ENCODE measurements at places on chromosomes 13 and 19.
A peak's percentile ranks its signal among the peaks of the same experiment; 100 is the strongest.

DNA sequence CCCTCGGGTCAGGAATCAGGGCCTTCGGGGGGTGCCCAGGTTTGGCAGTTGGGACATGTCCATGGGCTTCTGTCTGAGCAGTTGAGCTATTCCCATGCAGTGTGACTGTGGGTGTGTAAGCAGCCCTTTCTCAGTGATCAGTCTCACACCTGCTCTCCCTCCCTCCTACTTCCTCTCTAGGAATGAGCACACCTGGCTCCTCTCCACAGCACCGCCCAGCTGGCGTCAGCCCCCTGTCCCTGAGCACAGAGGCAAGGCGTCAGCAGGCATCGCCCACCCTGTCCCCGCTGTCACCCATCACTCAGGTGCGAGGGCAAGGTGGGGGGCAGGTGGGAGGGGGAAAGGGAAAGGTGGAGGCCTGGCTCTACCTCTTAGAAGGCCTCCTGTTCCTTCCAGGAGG, 25.9 kb downstream of the COMP start:
- DNase-seq: no peak

DNA sequence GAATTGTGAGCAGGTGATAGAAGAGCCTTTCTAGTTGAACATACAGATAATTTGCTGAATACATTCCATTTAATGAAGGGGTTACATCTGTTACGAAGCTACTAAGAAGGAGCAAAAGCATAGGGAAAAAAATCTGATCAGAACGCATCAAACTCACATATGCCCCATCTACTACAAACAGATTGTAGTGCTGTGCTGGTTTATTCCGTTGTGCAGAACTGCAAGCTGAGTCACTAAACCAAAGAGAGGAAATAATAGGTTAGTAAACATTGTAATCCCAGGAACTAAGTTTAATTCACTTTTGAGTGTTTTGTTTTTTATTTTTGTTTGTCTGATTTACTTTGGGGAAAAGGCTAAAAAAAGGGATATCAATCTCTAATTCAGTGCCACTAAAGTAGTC, 136.3 kb downstream of the CDK8 start:
- no peak for DNase-seq

- peak; percentile 16 for DNase-seq
Measured at GRCh38 chr19:45324349-45324907, 1.8 kb upstream of the CKM start.

DNA sequence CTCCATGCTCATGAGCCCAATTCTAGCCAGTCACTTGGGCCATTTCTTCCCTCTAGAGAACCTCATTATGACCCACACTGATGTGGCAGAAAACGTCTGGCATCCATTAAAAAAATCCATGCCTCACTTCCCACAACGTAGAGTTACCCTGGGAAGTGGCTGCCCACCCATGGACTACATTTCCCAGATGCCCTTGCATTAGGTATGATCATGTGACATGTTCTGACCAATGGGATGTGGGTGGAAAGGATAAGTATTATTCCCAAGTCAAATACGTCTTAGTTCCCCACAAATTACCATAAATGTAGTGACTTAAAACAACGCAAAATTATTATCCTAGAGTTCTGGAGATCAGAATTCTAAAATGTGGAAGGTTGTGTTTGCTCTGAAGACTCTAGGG, 47.9 kb upstream of the ZNRF4 start:
- DNase-seq: no peak

- DNase-seq: no peak
Measured at GRCh38 chr13:66301482-66301881, 928.7 kb downstream of the PCDH9 start.

DNA sequence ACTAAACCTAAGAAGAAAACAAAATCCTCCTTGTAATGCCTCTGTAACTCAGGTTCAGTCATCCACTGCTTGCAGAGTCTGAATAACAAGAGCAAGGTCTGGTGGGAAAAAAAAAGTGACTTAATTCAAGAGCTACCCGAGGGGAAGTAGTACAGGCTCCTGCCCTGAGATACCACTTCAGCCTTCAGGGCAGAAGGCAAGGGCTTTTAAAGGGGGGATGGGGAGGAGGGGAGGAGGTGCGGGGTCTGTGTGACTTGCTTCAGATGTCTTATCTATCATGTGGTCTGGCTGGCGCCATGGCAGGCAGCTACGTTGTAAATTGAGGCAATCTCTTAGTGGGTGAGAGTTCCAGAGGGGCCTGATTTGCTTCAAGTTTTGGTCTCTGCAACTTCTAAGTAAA, 66.7 kb downstream of the LRRC63 start:
- no peak for DNase-seq

DNA sequence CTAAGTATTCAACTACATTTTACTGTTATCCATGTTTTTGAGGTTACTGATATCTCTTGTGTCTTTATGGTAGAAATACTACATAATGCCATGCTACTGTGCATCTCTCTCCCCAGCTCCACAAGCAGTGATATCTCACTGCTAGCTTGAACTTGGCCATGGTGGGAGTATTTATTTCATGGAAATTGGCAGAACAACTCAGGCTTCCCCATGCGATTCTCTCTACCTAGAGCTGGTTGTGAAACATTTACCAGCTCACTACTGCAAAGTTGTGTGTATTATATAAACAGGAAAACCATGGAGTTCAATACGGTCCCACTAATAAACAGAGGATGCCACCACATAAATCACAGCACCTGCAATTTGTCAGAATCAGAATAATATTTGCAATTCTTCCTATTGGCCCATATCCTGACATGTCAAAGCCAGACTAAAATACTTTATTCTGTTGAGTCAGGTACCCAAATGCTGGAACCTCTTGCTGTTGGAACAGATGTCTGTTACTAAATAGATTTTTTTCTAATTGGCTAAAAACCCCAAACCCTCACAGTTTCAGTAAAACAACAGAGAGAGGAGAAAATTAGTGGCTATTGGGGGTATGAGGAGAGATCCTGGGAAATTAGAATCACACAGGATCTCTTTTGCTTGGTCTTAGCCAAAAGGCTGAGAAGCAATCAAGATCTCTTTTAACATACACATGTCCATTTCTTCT, 91.4 kb upstream of the SLC10A2 start:
- no peak for DNase-seq

- no peak for DNase-seq
Measured at GRCh38 chr13:112619730-112620631, 32.0 kb upstream of the TUBGCP3 start.

GRCh38 chr13:47046706-47047105, 149.9 kb upstream of the HTR2A start:
- DNase-seq: no peak

GRCh38 chr13:54890976-54891375, 1862.4 kb downstream of the OLFM4 start:
- no peak for DNase-seq

- DNase-seq: no peak
Measured at GRCh38 chr13:39451301-39451700, 151.7 kb downstream of the LHFPL6 start.

DNA sequence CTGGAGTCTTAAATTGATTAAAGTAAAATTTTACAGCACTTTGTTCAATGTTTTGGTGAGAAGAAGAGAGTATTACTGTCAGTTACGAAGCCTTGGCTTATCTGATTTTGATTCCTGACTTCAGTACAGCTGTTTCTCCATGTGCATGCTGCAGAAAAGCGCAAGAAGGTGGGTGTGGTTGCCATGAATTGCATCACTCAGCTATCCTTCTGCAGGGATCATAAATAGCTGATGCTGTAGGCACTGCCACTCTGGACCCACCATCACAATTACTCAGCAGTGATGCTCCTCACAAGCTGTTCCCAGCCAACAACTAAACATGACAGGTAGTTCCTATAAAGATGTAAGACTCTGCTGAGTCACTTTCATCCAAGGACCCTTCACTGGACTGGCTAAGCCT, 321.2 kb downstream of the IRS2 start:
- no peak for DNase-seq

GRCh38 chr19:45792470-45793177, at the start of gene DMWD:
Gene DMWD (minus strand): TSS chr19:45792845. CDS start chr19:45792756, 89 bp downstream.
- DNase-seq: peak; percentile 100

- DNase-seq: no peak
Measured at GRCh38 chr19:49422407-49423070, 702 bp downstream of the PTH2 start.

GRCh38 chr19:15251010-15251748, 18.9 kb upstream of the EPHX3 start:
- no peak for DNase-seq

DNA sequence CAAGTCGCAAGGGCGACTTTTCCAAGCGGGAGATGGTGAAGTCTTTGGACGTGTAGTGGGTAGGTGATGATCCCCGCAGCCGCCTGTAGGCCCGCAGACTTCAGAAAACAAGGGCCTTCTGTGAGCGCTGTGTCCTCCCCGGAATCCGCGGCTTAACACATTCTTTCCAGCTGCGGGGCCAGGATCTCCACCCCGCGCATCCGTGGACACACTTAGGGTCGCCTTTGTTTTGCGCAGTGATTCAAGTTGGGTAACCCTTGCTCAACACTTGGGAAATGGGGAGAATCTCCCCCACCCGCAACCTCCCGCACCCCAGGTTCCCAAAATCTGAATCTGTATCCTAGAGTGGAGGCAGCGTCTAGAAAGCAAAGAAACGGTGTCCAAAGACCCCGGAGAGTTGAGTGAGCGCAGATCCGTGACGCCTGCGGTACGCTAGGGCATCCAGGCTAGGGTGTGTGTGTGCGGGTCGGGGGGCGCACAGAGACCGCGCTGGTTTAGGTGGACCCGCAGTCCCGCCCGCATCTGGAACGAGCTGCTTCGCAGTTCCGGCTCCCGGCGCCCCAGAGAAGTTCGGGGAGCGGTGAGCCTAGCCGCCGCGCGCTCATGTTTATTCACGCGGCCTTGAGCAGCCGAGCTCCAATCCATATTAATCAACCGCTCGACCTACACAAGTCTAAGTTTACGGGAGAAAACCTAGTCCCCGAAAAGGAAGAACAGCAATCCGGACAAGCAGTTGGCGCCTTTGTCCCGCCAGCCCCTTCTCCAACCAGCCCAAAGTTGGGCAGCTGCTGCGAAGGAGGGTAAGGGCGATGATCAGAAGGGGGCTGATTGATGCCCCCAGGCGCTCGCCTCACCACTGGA, 9.9 kb downstream of the SOX21 start:
- DNase-seq: no peak

DNA sequence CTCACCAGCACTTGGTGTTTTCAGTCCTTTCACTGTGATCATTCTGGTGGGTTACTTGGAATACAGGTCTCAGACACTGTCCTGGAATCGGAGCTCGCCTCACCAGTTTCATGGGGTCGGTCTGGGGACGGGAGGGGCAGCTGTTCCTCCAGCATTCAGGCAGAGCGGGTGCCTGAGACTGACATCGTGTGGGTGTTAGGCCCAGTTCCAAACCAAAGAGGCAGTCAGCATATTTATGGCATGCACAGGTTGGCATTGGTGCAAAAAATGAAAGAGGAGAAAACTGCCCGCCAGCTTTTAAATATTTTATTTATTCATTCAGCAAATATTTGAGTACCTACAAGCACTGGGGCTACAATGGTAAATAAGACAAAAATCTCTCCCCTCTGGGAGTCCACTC, 20.1 kb downstream of the PLEKHF1 start:
- DNase-seq: no peak

DNA sequence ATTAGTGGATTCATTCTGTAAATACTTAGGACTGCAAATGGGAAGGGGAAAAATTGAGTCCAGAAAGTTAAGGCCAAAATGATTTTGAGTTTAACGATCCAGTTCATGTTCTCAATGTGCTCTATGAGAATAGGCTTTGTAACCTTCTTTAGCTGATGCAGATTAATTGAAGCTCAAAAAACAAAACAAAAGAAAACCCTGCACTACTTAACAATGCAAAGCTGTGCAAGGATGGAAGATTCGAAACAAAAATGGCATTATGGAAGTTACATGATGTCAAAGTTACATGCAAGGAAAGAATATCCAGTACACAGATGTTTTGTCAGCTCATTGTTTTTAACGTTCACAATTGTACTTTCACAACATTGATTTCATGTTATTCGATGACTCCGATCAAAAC, 79.2 kb upstream of the RAP2A start:
- no peak for DNase-seq

DNA sequence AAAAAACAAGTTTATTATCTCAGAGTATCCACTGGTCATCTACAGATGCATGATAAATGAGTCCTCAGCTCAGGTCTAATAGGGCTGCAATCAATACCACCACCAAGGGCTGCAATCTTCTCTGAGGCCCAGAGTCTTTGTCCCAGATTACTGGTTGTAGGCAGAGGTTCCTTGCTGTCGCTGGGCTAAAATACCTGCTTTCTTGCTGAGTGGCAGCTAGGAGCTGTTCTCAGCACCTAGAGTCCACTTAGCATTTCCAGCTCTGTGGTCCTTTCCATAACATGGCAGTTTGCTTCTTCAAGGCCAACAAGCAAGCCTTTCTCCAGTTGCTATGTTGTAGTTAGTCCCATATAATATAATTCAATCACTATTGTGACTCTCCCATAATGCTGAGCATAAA, 351.3 kb downstream of the SLITRK1 start:
- no peak for DNase-seq

- no peak for DNase-seq
Measured at GRCh38 chr13:94683409-94683808, 28.9 kb downstream of the SOX21 start.

GRCh38 chr19:17491287-17491686, 20.2 kb upstream of the PGLS start:
- DNase-seq: no peak

DNA sequence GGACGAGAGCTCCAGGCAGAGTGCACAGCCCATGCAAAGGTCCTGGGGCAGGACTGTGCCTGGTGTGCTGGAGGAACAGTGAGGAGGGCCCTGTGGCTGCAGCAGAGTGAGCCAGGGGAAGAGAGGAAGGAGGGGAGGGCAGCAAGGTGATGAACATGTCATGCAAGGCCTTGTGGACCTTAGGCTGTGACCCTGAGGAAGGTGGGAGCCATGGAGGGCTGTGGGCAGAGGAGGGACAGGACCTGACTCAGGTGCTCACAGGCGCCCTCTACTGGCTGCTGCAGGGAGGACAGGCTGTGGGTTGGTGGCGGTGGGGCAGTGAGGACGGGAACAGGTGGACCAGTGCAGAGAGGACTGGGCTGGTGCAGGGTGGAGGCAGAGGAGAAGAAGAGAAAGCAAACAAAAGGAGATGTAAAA, 170.3 kb downstream of the PTPRS start:
- no peak for DNase-seq

GRCh38 chr19:1672038-1672768, 19.8 kb upstream of the TCF3 start:
- DNase-seq: no peak

- no peak for DNase-seq
Measured at GRCh38 chr13:81874253-81874652, 1533.3 kb upstream of the SPRY2 start.

DNA sequence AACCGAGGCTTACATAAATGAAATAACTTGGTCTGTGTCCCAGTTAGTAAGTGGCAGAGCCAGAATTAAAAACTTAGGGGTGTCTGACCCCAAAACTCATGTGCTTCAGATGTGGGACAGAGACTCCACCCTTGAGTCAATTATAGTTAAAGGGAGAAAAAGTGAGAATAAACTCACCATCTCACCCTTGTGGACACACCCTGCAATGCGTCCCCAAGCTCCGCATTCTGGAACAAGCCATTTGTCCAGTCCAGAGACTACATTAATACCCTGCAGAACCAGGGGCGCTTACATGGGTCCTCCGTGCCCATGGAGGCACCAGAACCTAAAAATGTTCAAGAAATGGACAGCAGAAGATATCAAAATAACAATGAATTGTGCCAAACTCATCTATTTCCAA, 207.0 kb upstream of the ZNF507 start:
- DNase-seq: no peak

GRCh38 chr19:50657712-50658440, 8.6 kb downstream of the C19orf81 start:
- peak; percentile 15 for DNase-seq

- no peak for DNase-seq
Measured at GRCh38 chr13:106530980-106531481, 4.4 kb downstream of the EFNB2 start.
